Non-pigmented ciliary epithelial cell (primary cell): ENCODE measurements at places on chromosomes 2 and 18.

- no peak for DNase-seq
Observed at GRCh38 chr2:157501026-157501425, 57.1 kb upstream of the CYTIP start.

GRCh38 chr2:190379249-190379964 lies 28.7 kb upstream of the MFSD6 start:
- no peak for DNase-seq

GRCh38 chr2:239132786-239133185 lies 268.0 kb downstream of the HDAC4 start:
- DNase-seq = no peak

DNA sequence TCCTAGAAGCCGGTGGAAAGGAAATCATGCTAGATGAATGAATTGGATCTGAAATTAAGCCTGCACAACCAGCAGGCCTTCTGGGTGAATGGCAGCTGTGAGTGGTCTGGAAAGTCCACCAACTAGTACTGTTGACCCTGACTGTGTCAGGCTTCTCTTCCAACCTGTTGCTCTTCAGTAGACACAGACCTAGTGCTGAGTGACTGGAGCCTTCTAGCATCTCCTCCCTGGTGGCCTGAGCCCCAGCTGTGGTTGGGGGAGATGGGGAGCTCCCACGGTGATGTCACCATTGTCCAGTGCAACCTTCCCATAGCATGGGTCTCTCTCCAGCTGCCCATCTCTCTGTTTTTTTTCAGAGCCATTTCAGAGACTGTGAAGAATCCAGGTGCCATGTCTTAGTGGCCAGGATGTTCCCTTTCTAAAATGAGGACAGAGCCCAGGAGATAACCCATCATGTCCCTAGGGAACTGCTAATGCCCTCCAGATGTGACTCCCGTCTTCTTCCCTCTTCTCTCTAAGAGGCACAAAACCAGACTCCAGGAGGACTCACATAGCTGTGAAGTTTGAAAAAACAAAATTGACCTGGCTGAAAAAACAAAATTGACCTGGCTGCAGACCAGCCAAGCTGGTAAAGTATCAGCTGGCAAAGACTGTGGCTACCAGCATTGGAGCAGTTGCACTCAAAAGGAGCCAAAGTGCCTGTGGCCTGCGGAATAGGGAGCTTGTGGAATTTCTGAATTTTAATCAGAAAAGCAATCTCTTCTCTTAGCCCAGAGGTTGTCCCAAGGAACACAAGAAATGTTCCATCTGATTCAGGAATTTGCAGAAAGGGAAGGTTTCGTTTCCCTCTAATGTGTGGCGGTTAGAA lies 67.4 kb upstream of the RPL31 start:
- DNase-seq = no peak

GRCh38 chr2:200199005-200199404 lies 107.5 kb upstream of the SPATS2L start:
- DNase-seq = no peak

- no peak for DNase-seq
Observed at GRCh38 chr18:61572084-61572655, 238.9 kb downstream of the CDH20 start.

- DNase-seq = no peak
Observed at GRCh38 chr18:21105936-21106335, 5.7 kb downstream of the ROCK1 start.

- DNase-seq = no peak
Observed at GRCh38 chr2:62727876-62728566, 22.5 kb downstream of the EHBP1 start.

DNA sequence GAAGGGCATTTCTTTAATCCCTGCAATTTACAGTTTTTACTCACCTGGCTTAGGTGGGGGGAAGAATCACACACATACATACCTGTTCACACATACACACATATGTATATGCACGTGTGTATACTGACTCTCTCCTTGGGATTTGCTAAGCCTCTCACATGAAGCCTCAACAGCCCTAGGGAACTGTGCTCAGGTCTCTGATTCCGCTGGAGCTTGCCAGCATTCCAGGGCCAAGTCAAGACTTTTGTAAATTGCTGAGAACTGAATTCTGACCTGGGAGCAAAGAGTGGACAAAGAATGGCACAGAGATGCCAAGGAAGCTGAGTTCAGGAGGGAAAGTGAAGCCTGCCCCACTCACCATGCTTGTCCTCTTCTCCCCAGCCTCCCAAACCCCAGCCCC lies 177.3 kb downstream of the TMEM247 start:
- DNase-seq = no peak

DNA sequence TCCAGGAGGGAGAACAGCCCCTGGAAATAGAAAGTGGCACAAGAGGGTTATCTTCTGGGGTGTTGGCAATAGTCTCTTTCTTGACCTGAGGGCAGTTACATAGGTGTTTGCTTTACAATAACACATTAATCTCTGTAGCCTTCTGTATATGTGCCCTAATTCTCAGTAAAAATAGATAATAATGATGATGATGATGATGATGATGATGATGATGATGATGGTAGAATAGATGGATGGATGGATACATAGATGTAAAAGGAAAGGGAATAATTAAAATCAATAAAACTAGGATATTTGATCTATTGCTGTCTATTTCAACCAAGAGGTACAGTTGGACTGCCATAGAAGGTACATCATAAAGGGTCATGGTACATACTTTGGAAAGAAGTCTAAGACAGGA lies 177.7 kb upstream of the VWC2L start:
- DNase-seq = no peak

DNA sequence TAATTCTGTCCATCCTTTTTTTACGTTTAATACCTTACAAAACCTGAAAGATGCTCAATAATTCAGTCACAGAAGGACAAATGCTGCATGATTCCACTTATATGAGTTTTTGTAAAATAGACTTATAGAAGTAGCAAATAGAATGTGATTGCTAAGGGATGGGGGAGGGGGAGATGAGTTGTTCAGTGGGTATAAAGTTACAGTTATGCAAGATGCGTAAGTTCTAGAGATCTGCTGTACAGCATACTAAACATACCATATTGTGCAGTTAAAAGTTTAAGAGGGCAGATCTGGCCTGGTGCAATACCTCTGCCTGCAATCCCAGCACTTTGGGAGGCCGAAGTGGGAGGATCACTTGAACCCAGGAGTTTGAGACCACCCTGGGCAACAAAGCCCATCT lies 78.8 kb downstream of the TET3 start:
- DNase-seq = peak; percentile 26

DNA sequence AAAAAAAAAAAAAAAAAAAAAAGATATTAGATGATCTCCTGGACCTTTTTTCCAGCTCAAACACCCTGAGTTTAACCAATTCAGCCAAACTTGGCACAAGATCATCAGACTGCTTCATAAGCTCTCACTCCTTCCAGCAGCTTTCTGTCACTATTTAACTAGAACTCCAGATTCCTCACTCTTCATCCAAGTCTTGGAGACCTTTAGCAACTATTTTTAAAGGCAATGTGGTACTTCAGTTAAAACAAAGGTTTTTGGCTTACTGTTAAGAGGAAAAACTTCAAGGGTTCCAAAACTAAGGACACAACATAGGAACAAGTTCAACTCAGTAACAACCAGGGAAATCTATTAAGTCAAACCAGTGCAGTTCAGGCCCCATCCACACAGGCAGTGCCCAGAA lies 23.2 kb downstream of the LAMA1 start:
- no peak for DNase-seq

- DNase-seq = no peak
Observed at GRCh38 chr2:110878150-110878549, 145.8 kb downstream of the ACOXL start.

DNA sequence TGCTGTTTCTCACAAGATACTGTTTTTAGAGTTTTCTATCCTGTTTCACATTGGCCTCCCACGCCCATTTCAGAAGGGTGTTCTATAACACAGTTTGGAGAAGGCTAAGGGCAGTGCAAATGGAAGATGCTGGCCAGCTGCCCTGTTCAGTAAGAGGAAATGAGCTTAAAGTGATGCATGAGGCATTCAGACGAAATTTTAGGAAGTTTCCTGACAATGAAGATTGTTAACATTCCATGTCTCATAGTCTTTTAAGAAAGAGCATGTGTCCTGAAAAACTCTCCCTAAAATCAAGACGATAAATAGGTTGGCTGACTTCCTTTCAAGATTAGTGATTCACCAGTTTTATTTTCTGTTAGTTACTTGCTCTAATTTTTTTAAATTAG lies 484.2 kb upstream of the NRP2 start:
- DNase-seq = peak; percentile 54

- DNase-seq = no peak
Observed at GRCh38 chr2:43273529-43273928, 47.1 kb upstream of the ZFP36L2 start.

DNA sequence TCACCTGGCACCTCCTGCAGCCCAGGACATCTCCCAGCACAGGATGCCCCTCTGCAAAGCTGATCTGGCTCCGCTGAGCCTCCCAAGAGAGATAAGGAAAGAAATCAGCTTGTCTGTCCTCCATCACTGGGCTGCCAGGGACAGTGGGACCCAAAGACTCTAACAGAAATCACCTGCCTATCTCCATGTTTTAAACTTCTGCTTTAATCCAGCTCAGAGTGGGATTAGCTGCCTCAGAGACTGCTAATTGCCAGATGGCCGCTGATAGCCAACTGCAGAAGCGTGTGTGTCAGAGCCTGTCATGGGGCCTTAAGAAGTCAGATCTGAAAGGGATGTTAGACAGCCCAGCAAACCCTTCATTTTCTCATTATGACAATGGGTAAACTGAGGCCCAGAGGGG lies 389.4 kb upstream of the KLHL29 start:
- DNase-seq = no peak

DNA sequence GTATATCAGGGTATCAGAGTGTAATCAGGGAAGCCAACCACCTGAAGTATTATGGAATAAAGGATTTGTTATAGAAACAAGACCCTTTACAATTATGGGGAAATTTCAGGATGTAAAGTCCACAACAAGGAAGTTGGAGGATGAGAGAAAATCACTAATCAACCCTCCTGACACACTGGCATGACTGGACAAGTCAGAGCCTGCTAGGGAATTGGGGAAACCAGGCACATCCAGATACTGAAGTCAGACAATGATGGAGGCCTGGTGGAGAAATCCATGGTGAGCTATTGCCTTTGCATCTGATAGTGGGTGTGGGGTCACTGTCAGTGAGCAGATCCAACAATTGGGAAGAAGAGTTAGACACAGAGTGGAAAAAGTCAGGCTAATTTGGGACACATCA lies 158.8 kb upstream of the FBXO11 start:
- DNase-seq = no peak

DNA sequence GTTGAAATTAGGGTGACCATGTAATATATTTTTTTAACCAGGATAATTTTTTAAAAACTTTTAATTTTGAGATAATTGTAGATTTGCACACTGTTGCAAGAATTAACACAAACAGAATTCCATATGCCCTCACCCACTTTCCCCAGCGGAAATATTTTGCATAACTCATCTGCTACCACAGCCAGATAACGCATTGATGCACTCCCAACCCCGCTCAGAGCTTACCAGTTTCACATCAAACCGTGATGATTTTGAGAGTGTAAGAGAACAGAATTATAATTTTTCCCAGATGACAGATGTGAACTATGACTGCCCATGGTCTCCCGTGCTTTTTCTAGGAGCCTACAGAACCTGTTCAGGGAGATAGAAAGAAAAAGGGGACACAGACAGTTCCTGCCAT lies 35.2 kb upstream of the LDLRAD4 start:
- no peak for DNase-seq

GRCh38 chr2:97730245-97730644 lies 16.9 kb downstream of the ZAP70 start:
- peak; percentile 15 for DNase-seq

- no peak for DNase-seq
Observed at GRCh38 chr2:240816584-240817495, 3.2 kb downstream of the KIF1A start.

GRCh38 chr2:64675860-64676259 lies 22.1 kb upstream of the SERTAD2 start:
- DNase-seq = no peak

GRCh38 chr2:104577143-104577542 lies 276.8 kb upstream of the POU3F3 start:
- DNase-seq = no peak

- no peak for DNase-seq
Observed at GRCh38 chr2:20637147-20637546, 13.8 kb downstream of the HS1BP3 start.

DNA sequence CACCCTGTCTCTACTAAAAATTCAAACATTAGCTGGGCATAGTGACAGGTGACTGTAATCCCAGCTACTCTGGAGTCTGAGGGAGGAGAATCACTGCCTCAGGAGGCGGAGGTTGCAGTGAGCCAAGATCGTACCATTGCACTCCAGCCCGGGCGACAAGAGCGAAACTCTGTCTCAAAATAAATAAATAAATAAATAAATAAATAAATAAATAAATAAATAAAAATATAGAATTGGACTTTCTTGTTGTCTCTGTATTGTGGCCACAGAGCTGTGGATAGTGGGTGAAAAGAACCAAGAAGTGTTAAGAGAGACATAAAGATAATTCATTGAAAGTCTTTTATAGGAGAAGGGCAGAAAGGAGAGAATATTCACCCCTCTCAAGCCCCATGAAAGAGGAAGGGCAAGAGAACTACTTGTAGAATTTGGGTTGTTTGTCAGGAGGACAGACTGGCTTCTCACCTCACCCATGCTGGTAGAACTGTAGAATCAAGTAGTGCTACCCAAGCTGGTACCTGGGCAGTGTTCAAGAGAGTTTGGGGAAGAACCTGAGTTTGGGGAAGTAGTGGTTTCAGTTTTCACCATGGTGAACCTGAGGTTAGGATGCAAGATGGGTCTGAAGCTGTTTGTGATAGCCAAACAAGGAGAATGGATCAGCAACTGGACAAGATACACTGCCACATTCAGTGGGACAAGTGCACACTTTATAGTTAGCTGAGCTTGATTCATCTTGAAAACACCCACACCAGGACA lies 256.5 kb downstream of the CD226 start:
- DNase-seq = no peak

GRCh38 chr2:70161069-70161534 lies 29.7 kb downstream of the C2orf42 start:
- no peak for DNase-seq
